Stimulated activated CD8-positive, alpha-beta memory T cell treated with anti-CD3 and anti-CD28 coated beads, Interleukin-15, amount 100 ng/mL, for 24 hours (primary cell): ENCODE measurements at places on chromosomes 5 and 9.

GRCh38 chr9:76772686-76773445 lies 8.6 kb downstream of the PCA3 start:
- no peak for DNase-seq

DNA sequence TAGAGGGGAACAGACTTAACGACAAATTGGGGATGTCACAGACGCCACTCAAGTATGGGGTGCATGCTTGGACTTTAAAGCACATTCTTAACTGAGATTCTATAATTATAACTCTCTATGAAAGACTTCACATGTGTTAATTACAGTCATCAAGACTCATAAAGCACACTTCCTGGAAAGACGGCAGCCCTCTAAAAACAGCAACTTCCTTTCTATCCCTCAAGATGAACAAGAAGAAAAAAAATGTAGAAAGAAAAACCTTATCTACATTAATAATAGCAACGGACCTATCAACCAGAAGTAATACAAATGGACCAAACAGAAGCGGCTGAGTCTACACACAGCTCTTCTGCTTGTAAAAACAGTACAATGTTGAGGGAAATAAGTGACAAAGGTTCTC lies 21.2 kb downstream of the GNAQ start:
- no peak for DNase-seq

DNA sequence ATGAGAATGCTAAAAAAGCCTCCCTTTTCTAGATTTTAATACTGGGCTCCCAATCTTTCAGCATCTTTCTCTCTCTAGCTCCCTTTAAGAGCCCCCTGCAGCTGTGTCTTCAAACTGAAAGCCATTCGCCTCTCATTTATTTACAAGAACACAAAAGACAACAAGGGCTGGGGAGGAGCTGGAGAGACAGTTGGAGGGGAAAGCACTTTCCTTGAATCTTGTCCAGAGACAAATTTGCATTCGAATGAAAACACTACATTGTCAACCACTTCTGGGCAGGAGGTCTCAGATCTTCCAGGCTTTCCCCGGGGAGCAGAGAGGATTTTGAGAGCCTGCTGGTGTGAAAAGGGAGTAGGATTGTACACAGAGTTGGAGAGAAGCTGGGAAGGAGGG lies 518.3 kb downstream of the CTNND2 start:
- no peak for DNase-seq

DNA sequence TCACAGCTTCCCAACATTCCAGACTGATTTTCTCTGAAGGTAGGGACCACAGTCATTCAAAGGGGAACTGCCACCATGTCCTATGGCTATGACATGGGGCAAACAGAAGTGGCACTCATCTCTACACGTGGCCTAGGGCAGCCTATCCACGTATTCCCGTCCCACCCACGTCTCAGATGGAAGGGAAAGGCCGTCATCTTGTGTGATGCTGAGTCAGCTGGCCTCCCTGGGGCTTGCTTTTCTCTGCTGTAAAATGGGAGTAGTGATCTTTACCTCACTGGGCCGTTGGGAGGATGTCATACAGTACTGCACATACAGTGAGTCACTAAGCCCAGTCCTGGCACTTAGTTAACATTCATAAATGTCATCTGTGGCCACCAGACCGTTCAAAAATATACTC lies 72.3 kb downstream of the RAPGEF1 start:
- no peak for DNase-seq

GRCh38 chr5:83368835-83369234 lies 102.7 kb upstream of the VCAN start:
- no peak for DNase-seq

GRCh38 chr5:96854067-96854466 lies 22.2 kb upstream of the ERAP2 start:
- DNase-seq: no peak

DNA sequence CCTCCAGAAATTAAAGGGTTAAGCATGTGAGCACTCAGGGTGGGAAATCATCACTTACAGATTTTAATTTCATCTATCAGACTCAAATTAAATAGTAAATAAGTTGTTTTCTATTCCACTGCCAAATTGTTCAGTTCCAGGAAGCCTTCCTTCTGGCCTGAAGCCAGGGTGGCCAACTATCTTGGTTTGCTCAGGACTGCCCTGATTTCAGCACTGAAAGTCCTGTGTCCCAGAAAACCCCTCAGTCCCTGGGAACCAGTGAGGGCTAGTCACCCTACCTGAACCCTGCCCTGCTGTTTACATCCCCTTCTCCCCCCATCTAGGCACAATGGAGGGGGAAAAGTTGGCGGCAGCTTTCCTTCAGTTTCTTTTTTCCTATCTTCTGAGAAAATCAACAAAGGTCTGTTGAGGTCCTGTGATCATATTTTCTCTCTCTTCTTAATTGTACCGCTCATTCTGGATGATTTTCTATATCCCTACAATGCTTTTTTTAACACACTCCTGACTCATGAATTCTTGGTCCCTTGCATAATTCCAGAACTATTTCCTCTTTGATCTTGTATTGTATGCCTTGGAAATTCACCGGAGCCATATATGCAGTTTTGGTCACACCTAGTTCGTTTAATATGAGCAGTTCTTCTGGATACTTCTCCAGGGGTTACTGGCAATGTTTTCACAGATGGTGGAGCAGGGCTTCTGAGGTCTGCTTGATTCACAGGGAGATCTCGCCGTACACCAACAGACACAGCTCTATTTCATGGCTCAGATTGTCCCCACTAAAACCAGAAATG lies 103.8 kb downstream of the MAP1B start:
- DNase-seq: no peak

DNA sequence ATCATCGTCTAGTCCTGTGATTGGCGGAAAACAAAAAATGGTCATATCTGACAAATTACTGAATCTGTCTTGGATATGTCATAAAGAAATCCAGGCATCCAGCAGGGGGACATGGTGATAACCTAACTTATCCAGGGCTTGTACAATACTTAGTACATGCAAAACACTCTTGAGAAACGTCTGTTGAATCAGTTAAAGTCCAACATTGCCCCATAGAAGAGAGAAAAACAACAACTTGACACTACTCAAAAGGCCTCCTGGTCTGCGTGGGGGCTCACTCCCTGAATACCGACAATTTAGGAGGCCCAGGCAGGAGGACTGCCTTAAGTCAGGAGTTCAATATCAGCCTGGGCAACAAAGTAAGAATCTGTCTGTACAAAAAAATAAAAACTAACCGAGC lies 217.5 kb downstream of the DCP2 start:
- no peak for DNase-seq

GRCh38 chr5:127183332-127183731 lies 107.3 kb upstream of the MEGF10 start:
- DNase-seq: no peak

DNA sequence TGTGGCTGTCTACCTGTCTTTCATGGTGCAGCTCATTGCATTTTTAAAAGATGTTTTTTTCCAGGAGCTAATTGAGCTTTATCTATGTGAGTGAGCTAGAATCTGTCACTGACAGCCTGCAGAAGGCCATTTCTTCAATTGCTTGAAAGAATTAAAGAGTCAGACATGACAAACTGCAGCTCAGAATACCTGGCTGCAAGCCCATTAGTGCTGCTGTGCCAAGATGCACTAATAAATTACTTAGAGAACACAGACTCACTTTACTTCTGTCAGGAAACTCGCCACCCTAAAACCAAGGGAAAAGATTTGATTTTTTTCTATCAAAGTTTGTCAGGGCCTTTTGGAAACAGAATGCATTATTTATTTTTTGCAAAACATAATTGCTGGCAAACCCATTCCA lies 368.3 kb downstream of the CAAP1 start:
- DNase-seq: no peak

DNA sequence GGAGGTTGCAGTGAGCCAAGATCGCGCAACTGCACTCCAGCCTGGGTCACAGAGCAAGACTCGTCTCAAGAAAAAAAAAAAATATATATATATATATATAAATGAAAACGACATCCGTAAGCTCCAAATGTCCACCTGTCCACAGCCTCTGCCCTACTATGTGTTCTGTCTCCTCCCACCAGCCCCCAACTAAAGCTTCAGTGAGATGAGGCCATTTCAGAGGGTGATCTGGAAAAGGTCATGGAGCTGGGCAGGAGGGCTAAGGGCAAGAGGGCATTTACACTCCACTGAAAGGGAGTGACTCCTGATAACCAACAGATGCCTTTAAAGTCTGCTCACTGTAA lies 2.4 kb downstream of the SPRY4 start:
- no peak for DNase-seq

- no peak for DNase-seq
Observed at GRCh38 chr5:144566747-144567420, 396.2 kb downstream of the KCTD16 start.

DNA sequence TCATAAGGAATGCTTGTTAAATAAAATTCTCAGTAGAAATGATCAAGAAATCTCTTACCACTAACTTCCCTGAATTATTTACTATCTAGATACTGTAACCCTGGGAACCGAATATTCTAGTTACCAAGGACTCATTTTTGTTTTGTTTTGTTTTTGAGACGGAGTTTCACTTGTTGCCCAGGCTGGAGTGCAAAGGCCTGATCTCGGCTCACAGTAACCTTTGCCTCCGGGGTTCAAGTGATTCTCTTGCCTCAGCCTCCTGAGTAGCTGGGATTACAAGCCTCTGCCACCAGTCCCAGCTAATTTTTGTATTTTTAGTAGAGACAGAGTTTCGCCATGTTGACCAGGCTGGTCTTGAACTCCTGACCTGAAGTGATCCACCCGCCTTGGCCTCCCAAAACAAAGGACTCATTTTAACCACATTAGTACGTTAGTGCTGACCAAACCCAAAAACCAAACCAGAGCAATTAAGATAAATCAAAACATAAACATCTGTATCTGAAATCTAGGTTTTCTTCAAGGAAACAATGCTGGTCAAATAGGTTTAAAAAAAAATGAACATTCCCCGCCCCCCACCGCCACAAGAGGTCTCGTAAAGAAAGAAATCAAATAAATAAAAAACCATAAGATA lies 3.7 kb downstream of the TXN start:
- DNase-seq: no peak

DNA sequence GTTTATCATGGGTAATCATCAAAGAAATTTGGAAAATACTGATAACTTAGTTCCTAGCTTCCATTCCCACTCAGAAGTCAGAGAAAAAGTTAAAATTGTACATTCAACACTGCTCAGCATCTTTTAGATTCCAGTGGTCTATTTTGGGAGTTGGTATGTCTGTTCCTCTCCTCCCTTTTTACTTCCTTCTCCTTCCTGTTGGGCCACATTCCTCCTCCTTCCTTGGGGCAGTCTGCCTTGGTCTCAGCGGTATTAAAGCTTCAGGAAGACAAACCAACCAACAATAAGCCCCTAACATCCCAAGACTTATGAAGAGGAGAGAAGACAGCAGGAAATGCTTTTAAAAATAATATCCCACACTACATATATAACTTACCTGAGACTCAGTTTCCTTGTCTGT lies 49.9 kb upstream of the SSBP2 start:
- DNase-seq: no peak

DNA sequence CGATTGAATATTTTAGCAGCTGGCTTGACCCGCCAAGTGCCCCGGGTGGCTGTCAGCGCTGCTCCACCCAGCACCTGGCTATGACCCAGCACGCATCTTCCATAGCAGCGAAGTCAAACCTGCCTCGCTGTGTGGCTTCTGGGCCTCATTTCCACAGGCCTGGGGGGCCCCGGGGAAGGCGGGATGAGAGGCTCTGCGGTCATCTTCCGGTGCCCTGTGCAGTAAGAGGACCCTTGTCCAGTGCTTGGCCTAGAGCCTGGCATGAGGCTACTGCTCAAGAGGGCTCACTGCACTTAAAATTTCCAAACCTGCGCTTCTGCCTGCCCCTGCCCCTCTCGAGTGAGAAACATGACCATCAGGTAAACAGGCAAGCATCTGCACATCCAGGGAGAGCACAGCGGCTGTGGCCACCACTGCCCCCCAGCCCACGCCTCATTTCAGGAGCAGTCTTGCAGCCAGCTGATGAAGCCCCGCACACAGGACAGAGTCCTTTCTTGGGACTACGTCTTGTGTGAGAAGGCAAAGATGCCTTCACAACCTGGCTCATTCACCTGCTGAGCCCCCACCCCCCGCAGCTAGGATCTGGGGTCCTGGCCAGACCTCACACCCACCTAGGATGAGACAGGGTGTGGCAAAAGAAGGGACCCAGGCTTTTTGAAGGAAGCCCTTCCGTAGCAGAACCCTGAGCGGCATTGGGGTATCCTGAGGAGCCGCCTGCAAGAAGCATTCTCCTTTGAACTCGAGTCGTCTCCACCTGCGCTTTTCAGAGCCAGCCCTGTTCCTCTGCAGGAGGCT lies 69.5 kb upstream of the UNC5A start:
- DNase-seq: no peak

GRCh38 chr9:70011366-70011765 lies 32.3 kb upstream of the MAMDC2 start:
- DNase-seq: no peak

- no peak for DNase-seq
Observed at GRCh38 chr9:133389025-133389557, 12.9 kb downstream of the STKLD1 start.

- DNase-seq: no peak
Observed at GRCh38 chr9:136784249-136784996, 6.7 kb upstream of the TMEM141 start.

DNA sequence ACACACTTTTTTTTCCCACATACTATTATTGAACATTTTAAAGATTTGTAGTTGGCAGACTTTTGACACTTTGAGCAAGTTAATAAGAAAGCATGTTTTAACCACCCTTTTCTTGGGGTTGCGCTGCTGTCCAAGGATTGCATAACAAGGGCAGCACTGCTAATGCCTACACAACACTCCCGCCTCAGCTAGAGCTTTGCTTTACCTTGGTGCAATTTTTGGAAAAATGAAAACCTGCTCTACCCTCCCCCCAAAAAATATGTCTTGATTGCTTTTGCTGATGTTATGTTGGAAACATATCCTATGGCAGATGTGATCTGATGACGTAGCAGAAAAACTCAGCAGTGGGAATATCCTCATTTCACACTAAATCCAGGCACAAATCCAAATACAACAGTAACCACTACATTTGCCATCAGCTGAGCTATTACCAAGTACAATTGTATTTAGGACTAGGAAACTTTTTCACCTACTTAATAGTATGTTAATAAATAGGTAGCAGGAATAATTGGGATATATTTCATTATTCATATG lies 51.5 kb downstream of the UBE2R2 start:
- DNase-seq: no peak
